Heart left ventricle (tissue), 16 donors: ENCODE measurements at places on chromosomes 11 and 22.
A peak's percentile ranks its signal among the peaks of the same experiment; 100 is the strongest.

GRCh38 chr11:120912504-120912903 lies 111.4 kb upstream of the TBCEL start:
- DNase-seq = no peak

DNA sequence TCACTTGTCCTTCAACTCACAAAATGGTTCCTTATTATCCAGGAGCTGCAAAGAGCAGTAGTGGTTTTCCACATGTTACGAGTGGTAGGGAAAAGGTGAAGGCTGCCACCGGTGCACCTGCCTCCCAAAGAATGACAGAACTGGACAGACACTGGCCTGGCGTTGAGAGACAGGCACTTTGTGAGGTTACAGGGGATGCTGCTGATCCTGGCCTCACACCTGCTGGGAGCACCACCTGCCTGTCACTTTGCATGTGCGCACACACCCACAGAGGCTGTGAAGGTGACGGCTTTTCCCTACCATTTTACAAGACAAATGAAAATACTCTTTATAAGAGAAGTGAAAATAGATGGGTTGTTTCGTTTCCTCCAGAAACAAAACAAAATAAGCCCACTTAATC lies 175.3 kb upstream of the B3GAT1 start:
- no peak for DNase-seq

GRCh38 chr11:67421430-67422031 lies 6.1 kb downstream of the CARNS1 start:
- DNase-seq = no peak

DNA sequence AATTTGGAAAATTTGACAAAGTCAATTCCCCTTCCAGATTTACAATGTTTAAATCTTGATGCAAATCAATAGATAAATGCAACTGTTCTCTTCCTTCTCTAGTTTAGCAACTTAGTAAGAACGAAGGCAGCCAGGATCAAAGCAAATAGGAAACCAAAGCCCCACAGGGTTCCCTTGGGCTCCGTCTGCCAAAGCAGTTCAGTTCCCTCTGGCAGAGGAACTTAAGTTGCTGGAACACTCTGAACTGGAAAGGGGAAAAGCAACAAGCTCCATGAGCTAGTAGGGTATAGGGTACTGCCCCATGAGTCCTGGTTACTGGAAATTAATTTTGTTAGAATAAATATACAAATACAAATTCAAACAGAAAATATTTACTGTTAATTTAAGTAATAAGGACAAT lies 91.3 kb downstream of the RELT start:
- no peak for DNase-seq

- no peak for DNase-seq
Measured at GRCh38 chr11:61163021-61163420, 1.8 kb upstream of the VPS37C start.

DNA sequence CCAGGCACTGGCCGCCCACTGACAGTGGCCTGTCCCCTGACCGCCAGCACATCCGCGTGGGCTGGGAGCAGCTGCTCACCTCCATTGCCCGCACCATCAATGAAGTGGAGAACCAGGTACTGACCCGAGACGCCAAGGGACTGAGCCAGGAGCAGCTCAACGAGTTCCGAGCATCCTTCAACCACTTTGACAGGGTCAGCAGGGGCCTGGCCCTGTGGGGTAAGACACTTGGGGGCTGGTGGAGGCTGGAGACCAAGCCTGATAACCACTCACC lies 6.5 kb downstream of the CTSF start:
- no peak for DNase-seq

GRCh38 chr11:134734141-134734845 lies 322.3 kb upstream of the B3GAT1 start:
- no peak for DNase-seq

DNA sequence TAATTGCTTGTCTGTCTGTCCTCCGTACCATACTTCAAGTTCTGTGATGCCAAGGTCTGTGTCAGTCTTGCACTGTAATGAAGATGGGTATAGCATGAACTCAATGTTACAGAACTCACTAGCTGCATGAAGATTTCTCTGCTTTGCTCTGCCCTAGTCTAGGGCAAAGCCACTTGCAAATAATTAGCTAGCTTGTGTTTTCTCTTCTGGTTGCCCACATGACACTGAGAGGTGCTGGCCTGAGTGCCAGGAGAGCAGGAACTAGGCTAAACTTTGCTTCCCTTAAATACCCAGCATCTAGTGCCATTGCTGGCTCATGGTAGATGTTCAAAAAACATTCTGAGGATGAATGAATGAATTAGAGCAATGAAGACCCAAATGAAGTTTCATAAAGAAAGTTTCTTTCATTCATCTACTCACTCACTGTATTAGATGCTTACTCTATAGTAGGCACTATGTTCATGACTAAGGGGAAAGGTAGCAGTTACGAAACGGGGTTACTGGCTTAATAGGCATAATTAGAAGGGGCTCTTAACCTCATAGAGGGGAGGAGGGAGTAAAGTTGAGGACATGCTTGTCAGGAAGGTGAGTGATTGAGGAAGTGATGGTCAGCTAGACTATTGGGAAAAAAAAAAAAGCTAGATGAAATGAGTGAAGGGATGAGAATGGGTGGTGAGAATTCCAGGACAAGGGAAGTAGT lies 4.4 kb upstream of the ENDOD1 start:
- no peak for DNase-seq

DNA sequence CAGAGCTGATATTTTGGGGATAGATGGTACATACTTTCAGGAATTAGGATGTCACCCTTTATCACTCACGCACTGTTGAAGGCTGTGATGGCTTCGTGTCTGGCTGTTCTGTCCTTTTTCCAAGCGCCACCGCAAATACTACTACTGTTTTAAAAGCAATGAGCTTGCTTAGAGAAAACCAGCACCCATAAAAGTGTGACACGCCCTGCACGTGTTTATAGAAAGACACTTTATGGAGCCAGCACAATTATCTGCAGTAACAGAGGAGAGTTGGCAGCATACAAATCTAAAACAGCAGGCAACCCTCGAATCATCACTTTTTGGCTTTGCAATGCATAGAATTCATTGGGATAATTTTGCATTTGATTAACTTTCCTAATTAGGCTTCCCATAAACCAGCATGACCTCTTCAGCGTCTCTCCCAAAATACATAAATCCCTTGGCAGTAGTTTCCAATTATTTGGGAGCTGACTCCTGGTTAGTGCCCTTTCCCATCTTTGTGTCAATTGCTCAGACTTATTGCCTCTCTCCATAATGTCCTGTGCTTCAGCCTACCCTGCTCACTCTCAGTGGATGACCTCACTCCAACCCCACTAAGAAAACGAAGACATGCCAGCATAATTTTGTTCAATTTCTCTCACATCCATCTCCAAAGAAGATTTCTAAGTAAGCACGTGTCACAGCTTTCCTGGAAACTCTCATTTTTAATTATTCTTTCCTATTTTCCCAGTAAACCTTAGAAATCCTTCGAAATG lies 118.7 kb upstream of the LARGE1 start:
- DNase-seq = no peak

DNA sequence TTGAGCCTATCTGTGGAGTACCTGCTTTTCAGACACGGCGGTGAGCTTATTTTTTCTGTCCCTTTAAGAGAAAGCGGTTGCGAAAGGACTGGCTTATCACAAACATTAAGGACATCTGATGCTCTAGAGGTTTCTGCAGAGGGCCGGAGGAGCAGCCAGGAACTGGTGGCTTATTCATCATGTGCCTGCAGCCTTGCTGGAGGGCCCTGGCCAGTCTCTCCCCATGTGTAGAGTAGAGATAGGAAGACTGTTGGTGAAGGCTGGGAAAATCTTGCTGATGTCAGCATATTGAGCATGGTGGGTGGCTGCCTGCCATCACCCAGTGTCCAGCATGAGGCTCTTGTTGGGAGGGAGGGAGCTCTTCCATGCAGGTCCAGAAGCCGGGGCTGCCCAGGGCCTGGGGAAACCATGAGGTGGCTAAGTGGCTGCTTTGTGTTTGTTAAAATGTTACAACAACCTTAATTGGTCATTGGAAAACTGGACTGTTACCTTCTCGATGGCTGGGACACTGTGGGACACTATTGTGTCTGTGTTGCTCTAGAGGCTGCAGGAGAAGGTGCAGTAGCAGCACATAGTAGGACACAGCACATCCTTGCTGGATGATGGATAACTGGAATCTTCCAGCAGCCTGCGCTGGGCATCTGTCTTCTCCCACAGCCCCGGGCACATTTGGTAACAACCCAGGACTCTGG lies 54.3 kb downstream of the TSPAN18 start:
- peak; percentile 54 for DNase-seq
